ENCODE measurements at places on chromosomes 5 and 9.
A peak's percentile ranks its signal among the peaks of the same experiment; 100 is the strongest.

DNA sequence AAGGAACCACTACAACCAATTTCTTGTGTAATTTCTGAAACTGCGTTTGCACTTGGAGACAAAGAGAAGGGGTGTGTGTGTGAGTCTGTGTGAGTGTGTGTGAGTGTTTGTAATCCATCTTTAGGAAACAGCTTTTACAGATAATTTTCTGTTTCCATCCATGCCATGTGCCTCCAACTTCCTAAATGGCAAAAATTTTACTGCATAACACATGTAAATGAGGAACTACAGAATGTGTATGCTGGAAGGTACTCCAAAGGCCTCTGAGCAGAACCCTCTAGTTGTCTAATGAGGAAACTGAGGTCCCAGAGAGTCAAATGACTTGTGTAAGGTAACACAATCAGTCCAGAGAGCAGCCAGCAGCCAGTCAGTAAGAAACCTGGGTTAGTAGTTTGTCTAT lies 20.8 kb downstream of the MAMDC2 start:
- no peak for DNase-seq

DNA sequence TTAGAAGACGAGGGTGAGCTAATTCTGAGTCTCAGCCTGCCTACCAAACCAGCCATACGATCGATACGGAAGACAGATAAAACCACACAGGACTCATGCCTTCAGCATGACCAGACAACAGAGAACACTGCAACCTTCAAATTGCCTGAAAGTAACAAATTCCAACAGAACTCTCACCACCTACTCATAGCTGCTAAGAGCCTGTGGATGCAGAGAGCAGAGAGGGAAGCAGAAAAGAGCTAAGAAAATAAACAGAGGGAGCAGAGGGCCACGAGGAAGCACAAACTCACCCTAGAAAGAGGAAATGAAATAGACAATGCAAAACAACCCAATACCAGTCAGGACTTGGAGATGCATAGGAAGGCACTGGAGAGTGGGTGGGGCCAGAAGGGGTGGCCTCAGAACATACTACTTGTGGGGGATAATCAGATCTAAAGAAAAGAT lies 86.7 kb upstream of the TAS2R1 start:
- peak; percentile 44 for DNase-seq

DNA sequence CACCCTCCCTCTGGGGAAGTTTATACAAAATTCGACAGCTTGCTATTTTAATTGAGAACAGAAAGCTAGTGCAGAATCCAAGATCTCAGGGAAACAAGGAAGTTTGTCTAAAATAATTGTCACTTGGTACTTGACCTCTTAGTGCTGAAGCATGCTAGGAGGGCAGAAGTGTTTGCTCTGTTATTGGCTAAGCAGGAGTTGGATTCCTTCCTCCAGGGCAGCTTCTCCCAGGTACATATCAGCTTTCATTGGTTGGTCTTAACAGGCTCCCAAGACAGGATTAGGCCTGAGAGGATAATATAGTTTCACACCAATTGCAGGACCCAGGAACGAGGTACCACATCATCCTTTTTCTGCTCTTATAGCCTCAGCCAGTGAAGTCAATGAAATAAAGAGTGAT lies 432.8 kb downstream of the IRX1 start:
- no peak for DNase-seq

DNA sequence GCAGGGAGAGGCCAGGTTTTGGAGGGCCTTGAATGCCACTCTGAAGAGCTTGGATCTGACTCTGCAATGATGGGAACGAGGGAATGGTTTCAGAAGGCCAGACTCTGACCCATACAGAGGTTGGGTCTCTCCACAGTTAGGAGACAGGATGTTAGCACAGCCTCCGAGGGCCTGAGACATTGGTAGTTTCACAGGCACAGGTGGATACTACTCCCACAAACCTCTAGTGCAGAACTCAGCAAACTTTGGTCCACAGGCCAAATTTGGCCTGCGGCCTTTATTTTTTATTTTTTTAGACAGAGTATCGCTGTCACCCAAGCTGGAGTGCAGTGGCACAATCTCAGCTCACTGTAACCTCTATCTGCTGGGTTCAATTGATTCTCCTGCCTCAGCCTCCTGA lies 2.9 kb downstream of the GNPDA1 start:
- no peak for DNase-seq

- DNase-seq = no peak
Observed at GRCh38 chr9:129644902-129645301, 3.0 kb upstream of the ASB6 start.

DNA sequence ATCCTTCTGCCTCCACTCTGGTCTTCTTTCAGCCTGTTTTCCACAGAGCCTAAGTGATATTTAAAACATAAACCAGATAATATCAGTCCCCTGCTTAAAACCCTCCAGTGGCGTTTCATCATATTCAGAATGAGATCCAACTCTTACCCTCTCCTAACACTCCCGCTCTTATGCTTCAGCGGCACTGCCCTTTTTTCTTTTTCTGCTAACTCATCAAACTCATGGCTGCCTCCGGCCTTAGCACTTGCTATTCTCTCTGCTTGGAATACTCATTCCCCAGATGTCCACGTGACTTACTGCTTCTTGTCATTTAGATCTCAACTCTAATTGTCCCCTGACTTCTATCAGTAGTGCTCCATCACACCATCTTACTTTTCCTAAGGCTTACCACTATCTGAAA lies 73.6 kb downstream of the PIP5K1B start:
- DNase-seq = no peak

GRCh38 chr5:153517241-153517611 lies 26.8 kb downstream of the GRIA1 start:
- no peak for DNase-seq

- DNase-seq = no peak
Observed at GRCh38 chr9:95667789-95668188, 151.0 kb upstream of the PTCH1 start.

- no peak for DNase-seq
Observed at GRCh38 chr9:128405077-128405779, 15.4 kb upstream of the CERCAM start.

DNA sequence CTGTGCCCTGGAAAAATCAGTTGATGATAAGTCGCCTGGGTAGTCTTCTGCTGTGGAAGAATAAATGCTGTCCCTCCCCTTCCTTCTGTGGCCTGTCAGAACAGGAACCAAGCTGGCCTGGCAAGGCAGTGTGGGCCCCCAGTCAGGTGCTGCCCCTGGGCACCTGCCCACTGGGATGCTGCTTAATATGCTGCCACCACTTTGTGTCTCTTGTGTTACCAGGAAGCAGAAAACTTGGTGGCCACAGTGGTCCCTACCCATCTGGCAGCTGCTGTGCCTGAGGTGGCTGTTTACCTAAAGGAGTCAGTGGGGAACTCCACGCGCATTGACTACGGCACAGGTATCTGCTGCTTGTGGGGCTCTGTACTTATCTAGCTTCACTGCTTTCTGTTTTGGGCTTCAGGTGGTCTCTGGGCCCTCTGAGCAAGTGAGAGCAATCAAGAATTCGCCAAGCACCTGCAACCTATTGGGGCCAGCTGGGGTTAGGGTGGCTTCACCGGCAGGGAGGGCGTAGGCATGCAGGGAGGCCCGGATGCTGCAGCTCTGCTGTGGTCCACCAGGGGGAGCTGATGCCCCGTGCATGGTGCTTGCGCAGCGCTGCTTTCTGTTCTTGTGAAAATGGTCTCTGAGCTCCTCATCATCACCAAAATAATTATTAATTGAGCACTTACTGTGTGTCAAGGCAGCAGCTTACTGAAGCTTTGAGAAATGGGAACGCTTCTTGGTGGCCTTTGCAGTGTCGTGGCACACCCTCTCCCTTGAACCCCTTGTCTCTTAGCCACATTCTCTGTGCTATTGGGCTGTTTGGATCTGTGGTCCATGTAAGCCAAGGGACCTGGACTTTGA lies 20.3 kb downstream of the PTPA start:
- DNase-seq = no peak

- no peak for DNase-seq
Observed at GRCh38 chr9:7095058-7095457, 337.3 kb downstream of the KDM4C start.

- no peak for DNase-seq
Observed at GRCh38 chr9:70746316-70746715, 331.9 kb upstream of the KLF9 start.

GRCh38 chr9:37198039-37198729 lies 77.8 kb downstream of the ZCCHC7 start:
- DNase-seq = no peak

- no peak for DNase-seq
Observed at GRCh38 chr5:170632985-170633234, 129.1 kb downstream of the KCNIP1 start.

DNA sequence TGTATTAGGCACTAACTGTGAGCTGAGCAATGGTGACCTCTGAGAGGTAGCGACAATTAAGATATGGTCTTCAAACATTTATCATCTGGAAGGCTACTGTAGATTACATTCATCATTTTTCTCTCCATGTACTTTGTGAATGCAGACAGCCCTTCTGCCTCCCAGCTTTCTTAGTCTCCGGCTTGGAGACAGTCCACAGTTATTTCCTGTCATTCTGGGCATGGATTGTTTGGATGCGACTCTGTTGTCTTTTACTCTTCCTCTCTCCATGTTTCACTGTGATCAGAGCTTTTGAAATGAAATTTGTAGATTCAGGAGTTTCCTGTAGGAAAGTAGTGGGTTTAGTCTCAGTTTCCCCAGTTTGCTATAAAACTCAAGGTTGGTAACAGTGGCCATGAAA lies 20.5 kb downstream of the DMRT2 start:
- no peak for DNase-seq

DNA sequence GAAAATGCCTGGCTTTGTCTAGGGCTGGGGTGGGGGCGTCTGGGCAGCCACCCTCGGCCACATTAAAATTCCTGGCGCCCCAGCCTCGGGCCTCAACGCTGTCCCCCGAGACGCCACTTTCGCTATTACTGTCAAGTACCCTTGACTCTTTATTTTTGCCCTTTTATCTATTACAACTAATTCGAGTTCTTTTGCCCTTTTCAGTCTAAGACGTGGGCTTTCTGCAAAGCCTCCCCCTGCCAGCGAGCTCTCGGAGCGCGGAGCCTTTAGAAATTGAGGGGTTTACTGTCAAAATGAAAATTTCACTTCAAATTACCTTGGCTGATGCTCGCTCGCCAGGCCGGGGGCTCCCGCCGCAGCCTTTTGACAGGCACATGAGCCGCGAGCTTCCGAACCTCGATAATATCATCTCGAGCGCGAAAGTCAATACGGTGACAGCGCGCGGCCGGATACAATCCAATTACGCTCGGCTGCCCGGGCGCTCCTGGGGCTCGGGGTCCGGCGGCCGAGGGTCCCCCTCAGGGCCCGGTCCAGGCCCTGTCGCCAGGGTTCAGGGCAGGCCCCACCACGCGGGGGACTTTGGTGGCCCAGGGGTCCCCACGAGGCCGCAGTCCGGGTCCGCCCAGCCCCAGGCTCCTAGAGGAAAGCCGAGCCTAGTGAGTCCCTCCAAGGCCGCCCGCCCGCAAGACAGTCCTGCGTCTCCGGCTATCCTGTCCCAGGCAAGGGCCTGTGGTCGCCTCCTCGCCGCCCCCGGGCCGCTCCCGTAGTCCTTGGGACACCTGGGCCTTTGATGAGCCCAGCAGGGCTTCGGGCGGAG lies 6.7 kb downstream of the IRX4 start:
- no peak for DNase-seq

DNA sequence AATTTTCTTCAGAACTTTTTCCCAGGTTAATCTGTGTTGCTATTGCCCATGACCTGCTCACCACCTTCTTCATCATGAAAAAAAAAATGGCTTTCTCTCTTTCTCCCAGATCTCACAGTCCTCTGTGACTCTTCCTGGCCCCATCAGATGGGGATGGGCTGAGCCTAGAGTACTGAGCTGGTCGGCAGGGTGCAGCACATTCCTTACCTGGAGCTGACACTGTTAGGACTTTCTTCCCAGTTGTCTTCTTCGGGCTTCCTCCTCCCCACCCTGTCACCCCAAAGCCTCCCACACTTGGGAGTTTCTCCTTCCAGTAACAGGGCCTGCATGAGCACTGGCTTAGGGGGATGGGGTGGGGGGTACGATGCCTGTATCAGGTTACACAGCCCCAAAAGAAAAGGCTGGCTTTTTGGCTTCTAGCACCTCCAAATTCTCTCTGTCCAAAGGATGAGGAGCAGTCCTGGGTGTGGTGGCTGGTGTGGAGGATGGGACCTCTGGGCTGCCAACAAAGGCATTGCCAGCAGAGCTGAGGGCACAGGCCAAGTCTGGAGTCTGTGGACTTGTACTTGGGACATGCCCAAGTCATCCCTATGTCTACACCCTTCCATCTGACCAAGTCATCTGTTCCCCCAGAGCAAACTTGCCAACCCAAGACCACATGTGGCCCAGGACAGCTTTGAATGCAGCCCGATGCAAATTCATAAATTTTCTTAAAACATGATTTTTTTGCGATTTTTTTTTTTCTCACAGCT lies 68.0 kb upstream of the HSPA9 start:
- no peak for DNase-seq

DNA sequence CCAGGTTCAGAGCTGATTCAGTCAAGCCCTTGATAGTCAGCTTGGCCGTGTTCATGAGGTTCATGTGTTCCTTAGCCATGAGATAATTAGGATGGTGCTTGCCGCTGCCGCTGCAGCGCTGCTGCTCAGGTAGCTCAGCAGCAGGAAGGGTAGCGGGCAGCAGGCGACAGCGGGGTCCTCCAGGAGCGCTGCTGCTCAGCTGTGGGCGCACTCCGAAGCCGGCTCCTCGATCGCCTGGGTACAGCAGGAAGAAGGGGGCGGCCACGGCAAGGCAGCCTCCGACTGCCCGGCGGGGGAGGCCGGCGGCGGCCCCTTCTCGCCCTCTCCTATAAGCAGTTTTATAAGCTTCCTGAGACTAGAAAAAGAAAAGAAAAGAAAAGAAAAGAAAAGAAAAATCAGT lies 1253.6 kb downstream of the EFNA5 start:
- no peak for DNase-seq

- DNase-seq = no peak
Observed at GRCh38 chr5:102324714-102325113, 28.6 kb upstream of the SLCO4C1 start.

DNA sequence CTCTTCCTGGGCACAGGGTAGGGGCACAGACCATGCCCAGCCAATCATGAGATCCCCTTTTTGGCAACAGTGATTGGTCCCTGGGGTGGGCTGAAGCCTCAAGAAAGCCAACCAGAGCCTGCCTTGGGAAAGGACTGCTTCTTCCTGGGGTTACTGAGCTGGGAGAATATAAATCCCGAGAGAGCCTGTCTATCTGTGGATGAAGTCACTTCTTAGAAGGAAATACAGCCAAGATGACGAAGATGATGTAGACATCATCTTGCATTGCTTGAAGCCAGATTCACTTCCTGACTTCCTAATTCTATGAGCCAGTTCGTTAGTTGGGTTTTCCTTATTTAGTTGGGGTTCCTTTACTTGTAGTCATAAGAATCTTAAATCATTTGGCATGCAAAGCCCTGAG lies 50.1 kb upstream of the PWWP2A start:
- DNase-seq = no peak

GRCh38 chr5:124310453-124310852 lies 436.0 kb downstream of the ZNF608 start:
- no peak for DNase-seq

DNA sequence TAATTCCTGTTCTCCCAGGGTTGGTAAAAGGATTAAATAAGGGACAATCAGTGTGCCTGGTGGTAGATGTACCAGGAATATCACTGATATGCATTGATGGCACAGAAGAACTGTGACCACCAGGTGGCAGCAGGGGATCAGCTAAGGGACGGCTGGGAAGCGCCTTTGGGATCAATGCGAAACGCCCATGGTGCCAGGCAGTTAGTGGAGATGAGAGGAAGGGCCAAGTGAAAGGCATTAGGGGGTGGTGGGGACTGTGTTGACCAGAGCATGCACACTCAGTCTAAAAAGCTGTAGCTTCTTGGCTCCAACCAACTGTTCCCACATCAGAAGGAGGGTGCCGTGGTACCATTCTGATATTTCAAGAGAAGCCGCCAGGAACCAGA lies 55.6 kb downstream of the ARHGEF37 start:
- DNase-seq = no peak

GRCh38 chr9:114412048-114412683 lies 24.4 kb upstream of the AKNA start:
- DNase-seq = no peak
